ENCODE measurements at places on chromosomes 2 and 18. TPM values are rescaled to one million over a fixed set of nuclear protein-coding genes. Genes with fewer than 3 reads are reported as not detected.

OR6B2 gene
- total RNA-seq, result not detected

ITGA4 gene
- total RNA-seq, result 1.3 TPM

RNF25 gene
- total RNA-seq, result 35.3 TPM

TMEM37 gene
- 4.2 TPM for total RNA-seq

TSPYL6 gene
- not detected for total RNA-seq

HOXD1 gene
- not detected for total RNA-seq

OBSL1 gene
- 140 TPM for total RNA-seq

FAM124B gene
- 0.83 TPM for total RNA-seq

STPG4 gene
- total RNA-seq, result 0.13 TPM

CRACDL gene
- total RNA-seq, result 0.29 TPM

ARHGAP15 gene
- not detected for total RNA-seq

SCN1A gene
- total RNA-seq, result 0.13 TPM

TWIST2 gene
- 0.33 TPM for total RNA-seq

SDC1 gene
- total RNA-seq, result 22.3 TPM

TMEM87B gene
- total RNA-seq, result 10.0 TPM

KCNE4 gene
- total RNA-seq, result 0.20 TPM

PCARE gene
- not detected for total RNA-seq

NAT8 gene
- total RNA-seq, result not detected

DCDC2C gene
- total RNA-seq, result not detected

AGFG1 gene
- total RNA-seq, result 109 TPM

SESTD1 gene
- total RNA-seq, result 43.6 TPM

FHL2 gene
- total RNA-seq, result 36.9 TPM

TEX261 gene
- total RNA-seq, result 19.2 TPM

NR4A2 gene
- total RNA-seq, result 1.5 TPM

CHST9 gene
- total RNA-seq, result 3.0 TPM

DSC2 gene
- total RNA-seq, result 24.9 TPM

PPP1CB gene
- total RNA-seq, result 183 TPM

PAIP2B gene
- 16.8 TPM for total RNA-seq
